Activated naive CD4-positive, alpha-beta T cell treated with Interleukin-2 at 50 U/mL for 16 hours (primary cell): ENCODE measurements at places on chromosomes 7 and 10.

DNA sequence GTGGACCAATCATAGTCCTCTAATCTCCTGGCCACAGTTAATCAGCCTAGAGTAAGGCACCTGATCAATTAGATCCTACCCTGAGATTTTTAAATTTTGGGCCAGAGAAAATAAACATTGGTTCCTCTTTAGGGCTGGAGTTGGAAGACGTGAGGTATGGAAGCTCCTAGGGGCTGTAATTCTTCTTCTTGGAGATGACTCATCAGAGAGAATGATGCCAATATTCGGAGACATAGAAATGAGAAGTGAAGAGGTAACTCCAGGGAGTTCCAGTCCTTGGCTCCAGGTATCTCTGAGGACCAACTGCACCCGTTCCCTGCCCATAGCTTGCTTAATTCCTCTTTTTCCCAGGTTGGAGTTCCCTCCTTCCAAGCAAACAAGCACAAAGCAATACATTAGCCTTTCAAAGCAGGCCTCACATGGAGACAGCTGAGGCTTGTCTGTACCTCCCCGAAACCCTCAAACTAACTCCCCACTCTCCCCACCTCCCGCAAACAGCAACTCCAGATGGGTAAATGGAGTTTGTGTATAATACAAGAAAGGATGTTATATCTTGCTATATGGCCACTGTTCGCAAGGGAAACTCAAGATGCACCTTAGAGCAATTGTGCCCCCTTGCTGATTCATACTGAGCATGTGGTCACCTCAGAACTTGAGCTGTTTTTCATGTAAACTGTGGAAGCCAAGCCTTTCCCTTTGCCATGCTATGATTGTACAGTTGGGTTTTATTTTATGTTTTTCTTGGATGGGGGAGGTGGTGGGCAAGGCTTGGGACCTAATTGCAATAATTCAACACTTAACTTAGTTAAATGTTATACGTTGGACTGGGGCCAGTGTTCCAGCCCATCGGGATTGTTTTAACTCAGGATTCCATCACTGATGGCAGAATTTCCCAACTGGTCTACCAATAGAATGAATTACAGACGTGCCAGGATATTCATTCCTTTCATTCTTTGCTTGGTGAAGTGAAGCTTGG lies 29.3 kb downstream of the PIK3AP1 start:
- DNase-seq, result no peak

DNA sequence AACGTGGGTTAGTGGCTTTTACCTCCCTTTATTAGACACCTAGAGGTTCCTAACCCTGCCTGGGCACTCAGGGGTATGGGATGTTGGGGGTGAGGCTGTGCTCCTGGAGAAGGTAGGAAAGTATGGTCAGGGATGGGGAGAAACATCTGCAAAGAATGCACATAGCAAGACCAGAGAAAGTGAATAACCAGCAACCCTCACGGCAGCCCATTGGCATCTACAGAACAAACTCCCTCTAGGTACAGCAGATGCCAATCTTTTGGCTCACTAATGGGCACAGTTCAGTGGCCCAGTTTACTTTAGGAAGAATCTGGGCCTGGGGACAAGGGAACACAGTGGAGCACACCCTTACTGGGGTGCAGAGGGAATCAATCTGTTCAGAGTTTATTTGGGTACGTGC lies 143.9 kb downstream of the JAZF1 start:
- no peak for DNase-seq

GRCh38 chr7:36129048-36129534 lies 24.0 kb upstream of the EEPD1 start:
- DNase-seq, result no peak

DNA sequence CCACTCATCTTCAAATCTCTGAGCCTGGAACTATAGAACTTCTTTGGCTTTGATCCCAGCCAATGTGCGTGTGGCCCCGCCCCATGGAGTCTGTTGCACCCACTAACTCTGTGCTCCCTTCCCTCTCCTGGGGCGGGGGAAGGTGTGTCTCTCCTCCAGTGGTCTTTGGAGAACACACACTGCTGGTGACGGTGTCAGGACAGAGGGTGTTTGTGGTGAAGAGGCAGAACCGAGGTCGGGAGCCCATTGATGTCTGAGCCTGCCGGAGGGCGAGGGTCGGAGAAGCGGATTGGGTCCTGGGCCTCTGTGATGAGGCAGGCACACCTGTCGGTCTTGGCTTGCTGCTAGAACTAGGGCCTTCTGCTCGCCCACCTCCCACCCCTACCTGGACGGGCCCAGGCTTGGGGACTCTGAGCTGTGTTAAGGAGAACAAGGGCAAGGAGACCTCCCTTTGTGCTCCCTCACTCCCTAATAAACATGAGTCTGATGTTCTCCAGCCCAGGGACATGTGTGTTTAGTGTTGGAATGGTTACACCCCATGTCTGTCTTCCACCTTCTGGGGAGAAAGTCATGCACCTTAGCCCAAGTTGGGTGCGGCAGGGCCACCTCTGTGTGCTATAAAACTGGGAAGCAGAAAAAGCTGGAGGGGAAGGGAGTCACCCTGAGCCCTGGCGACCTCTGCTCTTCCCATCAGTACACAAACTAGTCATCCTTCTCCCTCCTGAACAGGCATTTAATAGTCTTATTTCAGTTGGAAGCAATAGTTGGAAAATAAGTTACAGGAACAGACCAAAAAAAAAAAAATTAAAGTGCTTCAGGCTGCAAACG lies 4.6 kb downstream of the TRAPPC14 start:
- no peak for DNase-seq

- DNase-seq, result no peak
Measured at GRCh38 chr7:68805159-68805558, 793.1 kb upstream of the AUTS2 start.

DNA sequence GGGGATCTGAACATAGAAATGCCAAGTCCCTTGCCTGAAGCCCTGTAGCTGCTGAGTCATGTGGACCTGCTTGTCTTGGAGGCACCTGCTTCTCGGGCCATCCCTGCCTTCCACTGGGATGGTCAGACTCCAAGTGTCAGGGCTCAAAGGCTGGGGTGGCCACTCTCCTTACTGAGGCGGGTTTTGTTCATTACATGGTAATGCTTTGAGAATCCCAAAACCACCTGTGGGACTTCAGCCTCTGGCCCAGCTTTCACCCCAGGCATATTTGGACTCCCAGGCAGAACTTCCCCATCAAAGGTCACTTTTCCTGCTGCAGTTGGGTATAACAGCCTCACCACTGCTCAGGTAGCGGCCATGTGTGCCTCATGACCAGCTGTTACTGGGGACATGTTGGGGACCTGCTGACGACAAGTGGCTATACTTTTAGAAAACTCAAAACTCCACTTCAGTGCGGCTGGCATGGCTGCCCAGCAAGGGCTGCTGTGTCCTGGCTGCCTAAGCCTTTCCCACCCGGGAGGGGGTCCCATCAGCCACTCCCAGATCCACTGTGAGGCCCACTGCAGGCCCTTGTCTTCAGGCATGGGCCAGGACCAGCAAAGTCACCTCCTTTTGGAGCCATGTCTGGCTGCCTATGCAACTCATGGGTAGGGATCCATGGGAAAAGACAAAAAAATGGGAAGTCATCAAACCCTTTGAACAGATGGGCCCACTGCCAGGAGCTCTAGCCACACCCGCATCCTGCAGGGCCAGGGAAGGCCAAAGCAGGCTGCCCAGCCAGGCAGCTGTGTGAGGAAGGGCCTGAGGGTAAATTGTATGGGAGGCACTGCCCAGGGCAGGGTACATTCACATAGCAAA lies 96.7 kb downstream of the ARHGAP22 start:
- DNase-seq, result no peak
